Thoracic aorta (tissue), 2 donors: ENCODE measurements at places on chromosomes 16 and 17. TPM values are rescaled to one million over a fixed set of nuclear protein-coding genes. Genes with fewer than 3 reads are reported as not detected.

DNA sequence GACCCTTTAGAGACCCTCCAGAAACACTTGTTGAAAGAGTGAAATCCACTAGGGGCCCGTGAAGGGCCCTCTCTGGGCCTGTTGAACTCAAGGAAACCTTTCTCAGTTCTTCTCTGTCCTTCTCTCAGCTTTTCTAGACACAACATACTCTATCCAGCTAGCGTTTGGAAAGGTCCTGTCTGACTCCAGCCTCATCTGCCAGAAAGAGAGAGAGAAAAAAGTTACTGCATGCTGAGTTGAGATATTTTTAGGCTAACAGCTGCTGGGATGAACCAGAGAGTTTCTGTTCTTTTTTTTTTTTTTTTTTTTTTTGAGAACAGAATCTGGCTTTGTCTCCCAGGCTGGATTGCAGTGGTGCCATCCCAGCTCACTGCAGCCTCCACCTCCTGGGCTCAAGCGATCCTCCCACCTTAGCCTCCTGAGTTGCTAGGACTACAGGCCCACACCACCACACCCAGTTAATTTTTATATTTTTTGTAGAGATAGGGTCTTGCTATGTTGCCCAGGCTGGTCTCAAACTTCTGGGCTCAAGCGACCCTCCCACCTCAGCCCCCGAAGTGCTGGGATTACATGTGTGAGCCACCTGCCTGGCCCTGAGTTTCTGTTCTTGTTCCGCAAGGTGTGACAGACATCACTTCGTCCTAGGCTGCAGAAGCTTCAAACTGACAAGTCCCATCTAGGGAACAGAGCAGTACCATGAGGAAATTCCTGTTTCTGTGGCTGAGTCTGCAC, 14.9 kb upstream of the TEX2 start:
- DNase-seq: no peak

DNA sequence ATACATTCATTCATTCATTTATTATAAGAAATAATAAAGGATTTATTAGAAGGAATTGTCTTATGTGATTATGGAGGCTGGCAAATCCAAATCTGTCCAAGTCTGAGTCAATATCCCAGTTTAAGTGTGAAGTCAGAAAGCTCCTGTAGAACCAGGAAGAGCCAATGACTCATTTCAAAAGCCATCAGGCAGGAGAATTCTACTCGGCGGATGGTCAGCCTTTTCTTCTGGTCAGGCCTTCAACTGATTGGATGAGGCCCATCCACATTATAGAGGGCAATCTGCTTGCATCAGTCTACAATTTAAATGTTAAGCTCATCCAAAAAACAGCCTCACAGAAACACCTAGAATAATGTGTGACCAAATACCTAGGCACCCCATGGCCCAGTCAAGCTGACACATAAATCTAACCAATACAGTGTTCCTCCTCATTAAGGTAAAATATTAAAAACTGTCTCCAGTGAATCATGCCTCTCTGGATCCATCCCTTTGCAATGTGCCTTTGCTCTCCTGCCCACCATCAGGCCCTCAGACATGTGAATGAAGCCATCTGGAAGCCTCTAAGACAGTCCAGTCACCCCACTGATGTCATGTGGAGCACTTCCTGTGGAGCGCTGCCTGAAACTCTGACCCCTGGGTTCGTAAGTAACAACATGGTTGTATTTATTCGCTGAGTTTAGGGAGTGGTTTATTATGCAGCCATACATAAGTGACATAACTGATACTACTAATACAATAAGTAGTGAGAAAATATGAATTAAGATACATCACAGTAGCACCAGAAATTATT, 69.2 kb upstream of the WSB1 start:
- DNase-seq: no peak

PRAC2 gene
- not detected for total RNA-seq

RNF112 gene
- total RNA-seq: 8.3 TPM

NFATC3 gene
- total RNA-seq: 56.7 TPM
